ENCODE measurements at places on chromosomes 16 and 17. TPM values are rescaled to one million over a fixed set of nuclear protein-coding genes. Genes with fewer than 3 reads are reported as not detected.

DNA sequence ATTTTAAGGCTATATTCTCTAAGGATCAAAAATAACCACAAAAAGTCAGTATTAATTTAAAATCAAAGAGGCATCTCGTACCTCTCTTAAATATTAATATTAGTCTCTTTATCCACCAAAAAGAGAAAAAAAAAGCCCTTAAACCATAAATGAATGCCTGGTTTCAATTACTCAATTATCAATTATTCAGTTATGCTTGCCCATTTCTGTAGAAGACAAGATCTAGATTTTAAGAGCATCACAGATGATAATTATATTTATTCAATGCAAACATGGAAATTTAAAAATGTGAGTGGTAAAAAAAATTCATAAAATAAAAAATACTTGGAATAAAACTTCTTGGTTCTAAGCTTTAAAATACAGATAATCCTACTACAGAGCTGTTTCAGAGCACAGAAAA is 125.7 kb upstream of the CORO6 start:
- no peak for DNase-seq

DNA sequence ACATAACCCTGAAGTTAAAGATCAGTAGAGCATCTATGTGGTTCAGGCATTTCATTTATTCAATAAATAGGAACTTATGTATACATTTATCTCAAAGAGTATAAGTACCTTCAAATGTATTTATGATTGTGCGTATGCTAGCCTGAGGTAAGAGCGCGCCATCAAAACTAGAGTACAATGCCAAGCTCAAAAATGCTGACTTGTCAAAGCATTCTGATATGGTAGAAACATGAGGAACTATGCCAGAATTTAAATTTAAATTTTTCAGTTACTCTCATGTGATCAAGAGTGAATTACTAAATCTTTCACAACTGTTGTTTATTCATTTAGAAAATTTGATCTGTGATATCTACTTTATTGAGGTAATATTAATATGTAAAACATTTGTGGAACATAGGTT is 225.5 kb upstream of the CDH8 start:
- DNase-seq = no peak

GNAO1 gene
- total RNA-seq = 1.4 TPM

PPP1R27 gene
- total RNA-seq = 0.65 TPM
